ENCODE measurements at places on chromosomes 3 and 15. TPM values are rescaled to one million over a fixed set of nuclear protein-coding genes. Genes with fewer than 3 reads are reported as not detected.

The TMC3 gene
- not detected for total RNA-seq

The SERPINI1 gene
- 11.0 TPM for total RNA-seq

The MCF2L2 gene
- total RNA-seq, result 1.5 TPM

The INKA1 gene
- 6.4 TPM for total RNA-seq

The UROC1 gene
- not detected for total RNA-seq

The TMEM266 gene
- total RNA-seq, result not detected

The HES1 gene
- total RNA-seq, result 60.5 TPM

The ALDH1A2 gene
- total RNA-seq, result 37.5 TPM

The POLQ gene
- 0.42 TPM for total RNA-seq

The LRRC15 gene
- total RNA-seq, result 0.27 TPM

The C3orf80 gene
- total RNA-seq, result 1.1 TPM

The EFCC1 gene
- not detected for total RNA-seq

The ARL14 gene
- 0.85 TPM for total RNA-seq

The VPS39 gene
- 89.9 TPM for total RNA-seq

The NR1I2 gene
- total RNA-seq, result not detected

The CHRNA5 gene
- 1.6 TPM for total RNA-seq

The LRRC58 gene
- 27.9 TPM for total RNA-seq

The DOCK3 gene
- total RNA-seq, result 0.14 TPM

The AZI2 gene
- total RNA-seq, result 79.8 TPM
